ENCODE measurements at places on chromosomes 2 and 18.

DNA sequence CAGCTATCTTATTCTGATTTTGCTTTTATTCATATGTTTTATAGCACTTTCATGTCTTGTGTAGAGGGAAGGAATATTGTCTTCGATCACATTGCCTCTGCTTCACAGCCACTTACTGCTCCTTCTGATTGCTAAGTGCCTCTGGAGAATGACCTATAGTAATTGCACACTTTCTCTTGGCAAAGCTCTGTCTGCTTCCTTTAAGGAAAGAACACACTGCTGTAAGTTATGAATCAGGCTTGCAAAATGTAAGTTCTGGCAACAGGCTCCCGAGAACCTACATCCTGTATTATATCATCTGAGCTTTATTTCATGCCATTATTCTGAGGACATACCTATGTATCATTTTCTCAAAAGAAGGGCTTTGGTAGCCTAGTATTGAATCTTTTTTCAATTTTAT, 170.7 kb downstream of the ZNF804A start:
- DNase-seq = no peak

DNA sequence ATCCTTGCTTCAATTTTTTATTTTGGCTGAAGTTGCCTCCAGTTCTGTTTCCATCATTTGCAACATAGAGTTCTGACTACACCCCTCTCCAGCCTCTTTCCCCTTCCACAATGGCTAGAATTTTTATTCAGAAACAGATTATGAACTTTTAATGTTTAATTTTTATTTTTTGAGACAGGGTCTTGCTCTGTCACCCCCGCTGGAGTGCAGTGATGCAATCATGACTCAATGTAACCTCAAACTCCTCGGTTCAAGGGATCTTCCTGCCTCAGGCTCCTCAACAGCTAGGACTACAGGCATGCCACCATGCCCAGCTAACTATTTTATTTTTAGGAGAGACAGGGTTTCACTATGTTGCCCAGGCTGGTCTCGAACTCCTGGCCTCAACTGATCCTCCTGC, 2.8 kb downstream of the NTSR2 start:
- no peak for DNase-seq

DNA sequence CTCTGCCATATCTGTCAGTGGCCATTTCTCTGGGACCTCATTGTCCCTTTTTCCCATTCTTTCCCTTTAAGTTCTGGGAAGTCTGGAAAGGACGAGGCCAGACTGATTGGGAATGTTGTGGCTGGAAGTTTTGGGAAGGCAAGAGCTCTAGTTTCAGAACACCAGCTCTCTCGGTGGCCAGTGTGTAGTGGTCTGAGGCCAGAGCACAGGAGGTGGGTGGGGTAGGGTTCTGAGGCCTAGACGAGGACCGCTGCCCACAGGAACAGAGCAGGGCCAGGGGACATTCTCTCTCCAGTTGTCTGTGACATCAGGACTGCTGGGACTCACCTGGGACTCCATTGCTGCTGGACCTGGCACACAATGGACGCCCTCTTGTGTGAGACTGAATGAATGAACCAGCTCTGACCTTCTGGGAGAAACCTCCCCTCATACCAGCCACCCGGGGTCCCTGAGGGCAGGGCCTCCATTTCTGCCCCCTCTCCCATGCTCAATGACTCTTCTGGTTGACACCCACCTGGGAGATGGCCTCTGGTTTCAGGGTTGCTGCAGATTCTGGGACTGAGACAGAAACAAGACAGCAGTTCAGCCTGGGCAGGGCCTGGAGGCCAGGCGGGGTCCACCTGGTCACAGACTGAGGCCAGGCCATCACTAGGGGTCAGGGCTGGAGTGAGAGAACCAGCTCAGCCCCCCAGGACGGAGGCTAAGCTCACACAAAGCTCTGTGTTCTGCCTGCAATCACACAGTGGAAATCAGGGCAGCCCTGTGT, 8.4 kb upstream of the NPPC start:
- DNase-seq = no peak

GRCh38 chr2:46943881-46944798, 28.5 kb upstream of the MCFD2 start:
- peak; percentile 82 for DNase-seq

GRCh38 chr2:3254442-3254941, 123.1 kb downstream of the EIPR1 start:
- DNase-seq = no peak

- no peak for DNase-seq
Measured at GRCh38 chr2:26612522-26613240, 28.5 kb downstream of the CIB4 start.

GRCh38 chr18:14124689-14125088, 7.5 kb downstream of the ZNF519 start:
- DNase-seq = no peak
